ENCODE measurements at places on chromosomes 1 and 21.

DNA sequence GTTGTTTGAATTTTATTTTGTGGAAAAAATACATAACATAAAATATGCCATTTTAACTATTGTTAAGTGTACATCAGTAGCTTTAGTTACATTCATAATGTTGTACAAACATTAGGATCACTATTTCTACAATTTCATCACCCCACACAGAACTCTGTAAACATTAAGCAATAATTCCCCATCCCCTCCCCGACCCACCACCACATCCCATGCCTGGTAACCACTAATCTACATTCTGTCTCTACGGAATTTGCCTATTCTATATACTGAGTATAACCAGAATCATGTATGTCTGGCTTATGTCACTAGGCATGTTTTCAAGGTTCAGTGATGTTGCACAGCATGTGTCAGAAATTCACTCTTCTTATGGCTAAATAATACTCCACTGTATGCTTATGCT lies 47.7 kb downstream of the CDC42BPA start:
- DNase-seq, result no peak
- no peak overlapping the region for H3K4me3 ChIP-seq
- no peaks in the 10 kb centered on the region for H3K27me3 ChIP-seq
- no peaks in the 10 kb centered on the region for H3K36me3 ChIP-seq

DNA sequence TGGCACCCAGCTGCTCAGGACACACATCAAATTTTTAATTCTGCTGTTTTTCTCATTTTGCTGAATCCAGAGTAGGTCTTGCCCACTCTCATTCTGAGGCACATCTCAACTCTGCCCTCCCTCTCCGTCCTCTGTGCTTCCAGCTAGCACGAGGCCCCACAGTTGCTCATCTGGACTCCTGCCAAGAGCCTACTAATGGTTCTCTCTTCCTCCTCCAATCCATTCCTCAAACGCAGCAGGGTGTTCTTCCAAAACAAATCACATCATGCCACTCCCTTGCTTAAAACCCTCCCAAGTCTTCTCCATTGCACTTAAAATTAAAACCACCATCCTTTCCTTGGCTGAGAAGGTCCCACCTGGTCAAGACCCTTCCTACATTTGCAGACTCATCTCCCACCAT lies 49.8 kb upstream of the SCAF4 start:
- H3K27me3 ChIP-seq, result no peaks in the 10 kb centered on the region
- DNase-seq, result no peak
- no peak overlapping the region for H3K4me3 ChIP-seq
- no peaks in the 10 kb centered on the region for H3K4me1 ChIP-seq
- no peaks in the 10 kb centered on the region for H3K36me3 ChIP-seq

DNA sequence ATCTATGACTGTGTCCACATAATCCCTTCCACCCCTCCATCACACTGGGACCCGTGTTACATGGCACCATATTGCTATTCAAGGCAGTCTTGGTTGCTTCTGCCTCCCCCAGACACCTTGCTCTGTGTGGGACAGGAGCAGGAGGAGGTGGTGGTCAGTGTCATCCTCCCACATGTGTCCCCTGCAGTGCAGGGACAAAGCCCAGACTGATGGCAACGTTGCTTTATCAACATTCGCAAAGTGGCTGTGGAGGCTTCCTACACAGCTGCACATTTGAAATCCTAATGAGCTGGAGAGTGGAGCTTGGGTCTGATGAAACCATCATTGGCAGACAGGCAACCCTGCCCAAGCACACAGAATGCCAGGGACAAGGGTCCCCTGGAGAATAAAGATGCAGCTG lies 26.2 kb downstream of the TRIM67 start:
- no peak overlapping the region for H3K4me3 ChIP-seq
- no peaks in the 10 kb centered on the region for H3K4me1 ChIP-seq
- no peaks in the 10 kb centered on the region for H3K36me3 ChIP-seq
- DNase-seq, result no peak

DNA sequence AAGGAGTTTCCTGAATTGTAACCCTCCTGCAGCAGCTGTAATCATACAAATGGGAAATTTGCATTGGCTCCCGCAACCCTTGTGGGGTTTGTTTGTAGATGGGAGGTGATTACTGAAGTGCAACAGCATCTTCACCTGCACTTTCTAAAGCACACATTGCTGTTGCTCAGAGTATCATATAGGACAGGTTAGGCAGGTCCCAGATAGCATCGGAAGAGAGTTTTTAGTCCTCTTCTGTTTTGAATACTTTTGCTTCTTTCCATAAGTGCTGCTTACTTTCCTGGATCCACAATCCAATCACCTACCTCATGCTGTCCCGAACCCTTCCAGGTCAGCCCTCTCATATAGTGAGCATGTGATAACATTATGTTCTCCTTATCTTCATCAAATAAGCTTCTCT lies 300.4 kb downstream of the PTPRC start:
- no peak overlapping the region for H3K27ac ChIP-seq
- DNase-seq, result no peak
- H3K36me3 ChIP-seq, result no peaks in the 10 kb centered on the region

DNA sequence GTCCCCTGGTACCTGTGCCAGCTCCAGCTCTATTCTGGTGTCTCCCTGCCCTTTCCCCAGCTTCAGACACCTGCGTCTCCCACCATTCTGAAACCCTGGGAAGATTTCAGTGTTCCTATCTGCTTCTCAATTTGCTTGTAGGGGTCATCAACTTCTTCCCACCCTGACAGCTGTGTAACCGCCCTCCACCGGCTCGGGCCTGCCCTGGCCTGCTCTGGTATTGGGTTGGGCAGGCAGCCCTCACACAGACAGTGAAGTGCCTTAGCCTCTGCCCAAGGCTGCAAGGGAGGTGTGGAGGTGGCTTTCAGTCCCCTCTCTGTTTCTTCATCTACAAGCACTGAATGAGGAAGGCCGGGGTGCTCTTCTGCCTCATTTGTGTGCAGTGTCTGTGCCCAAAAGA lies 97.2 kb downstream of the LAMC2 start:
- no peaks in the 10 kb centered on the region for H3K36me3 ChIP-seq
- no peak for DNase-seq
- no peak overlapping the region for H3K27ac ChIP-seq
- no peak overlapping the region for H3K4me3 ChIP-seq
- no peaks in the 10 kb centered on the region for H3K4me1 ChIP-seq
- H3K27me3 ChIP-seq, result no peaks in the 10 kb centered on the region

GRCh38 chr1:245609354-245610150 lies 454.8 kb downstream of the KIF26B start:
- no peak overlapping the region for H3K4me3 ChIP-seq
- no peaks in the 10 kb centered on the region for H3K36me3 ChIP-seq
- H3K27ac ChIP-seq, result no peak overlapping the region
- no peaks in the 10 kb centered on the region for H3K4me1 ChIP-seq
- no peak for DNase-seq
- no peaks in the 10 kb centered on the region for H3K27me3 ChIP-seq

GRCh38 chr1:41657679-41658295 lies 173.3 kb upstream of the EDN2 start:
- H3K4me1 ChIP-seq, result peaks cover 29% of the 10 kb centered on the region
- H3K27ac ChIP-seq, result no peak overlapping the region
- H3K4me3 ChIP-seq, result no peak overlapping the region
- no peaks in the 10 kb centered on the region for H3K27me3 ChIP-seq
- no peaks in the 10 kb centered on the region for H3K36me3 ChIP-seq

- H3K4me3 ChIP-seq, result no peak overlapping the region
- no peaks in the 10 kb centered on the region for H3K27me3 ChIP-seq
- peaks cover 53% of the 10 kb centered on the region for H3K4me1 ChIP-seq
- peaks cover 4% of the 10 kb centered on the region for H3K36me3 ChIP-seq
These were observed 8.1 kb downstream of the MTF1 start for GRCh38 chr1:37851262-37851661.

DNA sequence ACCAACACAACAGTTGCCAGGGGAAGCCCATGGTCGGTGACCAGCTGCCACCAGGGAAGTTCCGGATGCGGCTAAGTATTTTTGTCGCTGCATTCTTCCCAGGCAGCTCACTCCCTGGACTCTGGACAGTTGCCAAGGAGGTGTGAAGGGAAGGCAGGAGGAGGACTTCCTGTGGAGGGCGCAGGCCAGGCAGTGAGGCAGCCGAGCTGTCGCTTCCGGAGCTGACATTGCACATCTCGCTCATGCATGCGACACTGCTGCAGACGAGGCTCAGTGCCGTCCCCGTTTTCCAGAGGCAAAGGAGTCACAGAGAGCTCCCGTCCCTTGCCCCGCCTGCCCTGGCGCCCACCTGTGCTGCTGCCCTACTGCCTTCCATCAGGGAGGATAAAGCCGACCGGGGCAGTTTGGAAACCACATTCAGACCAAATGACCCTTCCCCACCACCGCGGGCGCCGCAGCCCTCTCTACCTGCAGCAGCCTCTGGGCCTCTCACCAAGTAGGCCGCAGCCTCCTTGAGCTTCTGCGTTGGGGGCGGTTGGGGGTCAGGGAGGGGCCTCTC lies 81.4 kb downstream of the NENF start:
- H3K27ac ChIP-seq, result no peak overlapping the region
- peak; percentile 5 for DNase-seq

- DNase-seq, result no peak
- no peaks in the 10 kb centered on the region for H3K36me3 ChIP-seq
- H3K27ac ChIP-seq, result no peak overlapping the region
- H3K27me3 ChIP-seq, result peaks cover 3% of the 10 kb centered on the region
- H3K4me3 ChIP-seq, result no peak overlapping the region
- no peaks in the 10 kb centered on the region for H3K4me1 ChIP-seq
These were observed 2.0 kb downstream of the KCNE2 start for GRCh38 chr21:34365809-34366208.

- H3K27ac ChIP-seq, result no peak overlapping the region
- no peaks in the 10 kb centered on the region for H3K27me3 ChIP-seq
- no peaks in the 10 kb centered on the region for H3K4me1 ChIP-seq
- H3K4me3 ChIP-seq, result no peak overlapping the region
- no peaks in the 10 kb centered on the region for H3K36me3 ChIP-seq
These were observed 5.2 kb upstream of the LRRC53 start for GRCh38 chr1:74517599-74518051.

All from CD8-positive, alpha-beta memory T cell (primary cell).